CD14-positive monocyte (primary cell): ENCODE measurements at places on chromosomes 16 and 17. TPM values are rescaled to one million over a fixed set of nuclear protein-coding genes. Genes with fewer than 3 reads are reported as not detected.

Gene CRYM
- polyA plus RNA-seq, result not detected in 2 replicates

Gene ALOX12B
- polyA plus RNA-seq, result not detected in 2 replicates

Gene XYLT1
- polyA plus RNA-seq, result 6.2 and 9.4 TPM in 2 replicates

Gene MPO
- polyA plus RNA-seq, result 4.2 TPM

Gene ABCC1
- polyA plus RNA-seq, result 1.4 TPM

Gene SNAI3
- 4.2 TPM for polyA plus RNA-seq

Gene KRT20
- polyA plus RNA-seq, result not detected

Gene DNASE1L2
- polyA plus RNA-seq, result 1.1 and 1.7 TPM in 2 replicates

Gene SOST
- polyA plus RNA-seq, result not detected

Gene CCL3
- polyA plus RNA-seq, result 328 and 382 TPM in 2 replicates

Gene GPR139
- polyA plus RNA-seq, result not detected

Gene CCDC78
- not detected for polyA plus RNA-seq

Gene MGRN1
- polyA plus RNA-seq, result 3.7 TPM

Gene TEKT1
- not detected for polyA plus RNA-seq

Gene PLK1
- polyA plus RNA-seq, result 3.3 and 3.5 TPM in 2 replicates

Gene MT3
- polyA plus RNA-seq, result not detected

Gene PRR11
- 3.9 and 4.0 TPM in 2 replicates for polyA plus RNA-seq

Gene CMTM1
- 1.6 TPM for polyA plus RNA-seq

Gene CA5A
- polyA plus RNA-seq, result not detected

Gene CD300LB
- 88.0 TPM for polyA plus RNA-seq

Gene RNFT1
- polyA plus RNA-seq, result 59.7 TPM
